ENCODE measurements at places on chromosomes 1 and 21. TPM values are rescaled to one million over a fixed set of nuclear protein-coding genes. Genes with fewer than 3 reads are reported as not detected.

GRCh38 chr1:154344977-154345837, 19.9 kb downstream of the ATP8B2 start:
- H3K36me3 ChIP-seq = no peaks in the 10 kb centered on the region
- H3K4me3 ChIP-seq = no peak overlapping the region
- H3K4me1 ChIP-seq = peaks cover 28% of the 10 kb centered on the region
- no peaks in the 10 kb centered on the region for H3K27me3 ChIP-seq
- no peak overlapping the region for H3K27ac ChIP-seq

DNA sequence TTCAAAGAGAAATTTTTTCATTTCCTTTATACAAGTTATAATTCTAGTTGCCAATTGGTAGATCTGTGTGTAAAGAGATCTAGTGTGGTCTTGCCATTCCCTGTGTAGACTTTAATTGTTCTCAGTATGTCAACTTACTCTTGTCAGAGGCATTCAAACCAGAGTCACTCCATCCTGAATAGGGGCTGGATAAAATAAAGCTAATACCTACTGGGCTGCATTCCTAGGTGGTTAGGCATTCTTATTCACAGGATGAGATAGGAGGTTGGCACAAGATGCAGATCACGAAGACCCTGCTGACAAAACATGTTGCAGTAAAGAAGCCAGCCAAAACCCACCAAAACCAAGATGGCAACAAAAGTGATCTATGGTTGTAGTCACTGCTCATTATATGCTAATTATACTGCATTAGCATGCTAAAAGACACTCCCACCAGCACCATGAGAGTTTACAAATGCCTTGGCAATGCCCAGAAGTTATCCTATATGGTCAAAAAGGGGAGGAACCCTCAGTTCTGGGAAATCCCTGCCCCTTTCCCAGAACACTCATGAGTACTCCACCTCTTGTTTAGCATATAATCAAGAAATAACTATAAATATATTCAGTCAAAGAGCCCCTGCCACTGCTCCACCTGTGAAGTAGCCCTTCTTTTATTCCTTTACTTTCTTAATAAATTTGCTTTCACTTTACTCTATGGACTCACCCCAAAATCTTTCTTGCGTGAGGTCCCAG, 74.0 kb upstream of the ADAMTS5 start:
- H3K27me3 ChIP-seq = no peaks in the 10 kb centered on the region
- no peaks in the 10 kb centered on the region for H3K36me3 ChIP-seq
- H3K4me1 ChIP-seq = no peaks in the 10 kb centered on the region
- no peak overlapping the region for H3K27ac ChIP-seq

DNA sequence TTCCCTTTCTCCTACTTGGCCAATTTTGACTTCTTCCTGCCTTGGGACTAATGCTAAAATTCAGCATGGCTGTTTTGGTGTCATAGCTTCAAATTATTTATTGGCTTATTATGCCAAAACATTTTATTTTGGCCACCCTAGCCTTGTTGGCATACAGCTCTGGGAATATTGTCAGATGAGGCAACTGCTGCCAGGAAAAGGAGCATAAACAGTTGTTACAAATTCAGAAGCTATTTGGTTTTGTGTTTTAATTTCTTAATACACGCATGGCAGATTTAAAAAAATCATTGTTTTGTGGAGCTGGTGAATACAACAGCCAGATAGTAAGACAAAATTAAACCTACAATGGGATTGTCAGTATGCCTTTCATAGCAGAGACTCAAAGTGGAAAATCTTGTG, 66.8 kb upstream of the BCL10 start:
- no peak for DNase-seq
- H3K4me3 ChIP-seq = no peak overlapping the region
- no peaks in the 10 kb centered on the region for H3K4me1 ChIP-seq

Gene GJA4
- 21.1 TPM for total RNA-seq

GRCh38 chr1:169727307-169727706, 6.6 kb downstream of the SELE start:
- H3K4me3 ChIP-seq = no peak overlapping the region
- H3K36me3 ChIP-seq = no peaks in the 10 kb centered on the region
- peak; percentile 41 for DNase-seq
- H3K27me3 ChIP-seq = no peaks in the 10 kb centered on the region

GRCh38 chr1:10539411-10540043, 64.8 kb downstream of the PEX14 start:
- H3K27ac ChIP-seq = no peak overlapping the region
- H3K36me3 ChIP-seq = peaks cover 41% of the 10 kb centered on the region
- no peaks in the 10 kb centered on the region for H3K27me3 ChIP-seq
- no peaks in the 10 kb centered on the region for H3K4me1 ChIP-seq
- H3K4me3 ChIP-seq = no peak overlapping the region
- DNase-seq = no peak

Gene PBX1
- total RNA-seq = 50.6 TPM

Gene FAM177B
- total RNA-seq = not detected

Gene NEXN
- 26.7 TPM for total RNA-seq

GRCh38 chr1:43239484-43239883, 30.3 kb upstream of the TMEM125 start:
- H3K27ac ChIP-seq = no peak overlapping the region
- no peaks in the 10 kb centered on the region for H3K36me3 ChIP-seq
- H3K27me3 ChIP-seq = no peaks in the 10 kb centered on the region
- peaks cover 16% of the 10 kb centered on the region for H3K4me1 ChIP-seq
- H3K4me3 ChIP-seq = no peak overlapping the region

DNA sequence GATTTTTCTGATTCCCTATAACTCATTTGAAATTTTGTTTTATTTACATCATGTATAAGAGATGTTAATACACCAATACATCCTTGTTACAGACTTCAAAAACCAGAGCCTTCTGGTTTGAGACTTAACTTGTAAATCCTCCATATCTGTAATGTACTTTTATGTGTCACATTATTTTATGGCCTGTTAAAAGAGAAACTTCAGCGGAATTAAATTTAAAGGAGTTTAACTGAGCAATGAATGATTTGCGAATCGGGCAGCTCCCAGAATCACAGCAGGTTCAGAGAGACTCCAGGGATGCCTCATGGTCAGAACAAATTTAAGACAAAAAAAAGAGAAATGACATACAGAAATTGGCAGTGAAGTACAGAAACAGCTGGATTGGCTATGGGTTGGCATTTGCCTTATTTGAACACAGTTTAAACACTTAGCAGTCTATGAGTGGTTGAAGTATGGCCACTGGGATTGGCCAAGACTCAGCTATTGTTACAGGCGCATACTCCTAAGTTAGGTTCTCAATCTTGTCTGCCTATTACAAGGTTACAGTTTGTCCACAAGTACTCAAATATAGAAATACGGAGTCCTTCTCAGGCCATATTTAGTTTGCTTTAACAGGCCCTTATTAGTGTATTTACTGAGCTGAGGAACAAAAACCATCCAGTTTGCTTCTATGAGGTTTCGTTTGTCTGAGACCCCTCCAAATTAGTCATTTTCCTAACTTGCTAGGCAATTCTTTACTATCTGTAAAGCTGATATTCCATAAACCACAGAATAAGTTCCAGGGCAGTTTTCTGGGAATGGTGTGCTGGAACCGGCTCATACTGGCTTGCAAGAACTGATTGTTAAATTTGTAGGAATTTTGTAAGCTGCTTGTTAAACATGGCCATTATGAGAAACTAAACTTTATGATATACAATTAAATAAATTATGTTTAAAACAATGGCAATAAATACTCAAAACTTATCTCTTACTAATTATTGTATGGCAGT, 56.2 kb upstream of the WDR26 start:
- H3K27me3 ChIP-seq = no peaks in the 10 kb centered on the region
- no peaks in the 10 kb centered on the region for H3K4me1 ChIP-seq
- no peaks in the 10 kb centered on the region for H3K36me3 ChIP-seq
- H3K27ac ChIP-seq = no peak overlapping the region
- no peak for DNase-seq

DNA sequence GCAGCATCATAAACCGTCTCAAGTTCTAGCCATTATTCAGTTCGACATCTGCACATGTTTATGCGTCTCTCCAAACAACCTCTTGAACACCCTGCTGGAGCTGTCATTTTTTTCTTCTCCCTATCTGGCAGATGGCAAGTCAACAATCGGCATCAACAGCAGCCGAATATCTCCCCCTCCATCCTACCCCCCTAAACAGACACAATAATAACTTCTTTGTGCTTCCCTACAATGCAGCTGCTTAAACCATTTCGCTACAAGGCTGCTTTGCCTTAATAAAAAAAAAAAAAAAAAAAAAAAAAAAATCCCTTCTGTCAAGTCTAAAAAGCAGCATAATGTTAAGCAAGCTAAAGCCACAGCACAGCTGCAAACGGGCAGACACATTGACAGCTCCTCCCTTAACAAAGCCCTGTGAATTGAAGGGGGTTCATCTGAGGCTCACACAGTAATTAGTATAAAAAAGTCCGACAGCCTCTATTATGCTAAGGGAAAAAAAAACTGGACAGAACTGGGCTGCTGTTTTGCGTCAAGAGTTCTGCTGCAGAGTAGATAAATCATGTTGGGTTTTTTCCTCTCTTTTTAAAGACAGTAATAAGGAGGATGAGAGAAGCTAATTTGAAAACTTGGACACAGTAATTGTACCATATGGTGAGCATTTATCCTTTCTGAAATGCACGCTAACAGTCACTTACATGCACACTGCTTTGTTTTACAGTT, 136.4 kb downstream of the AKT3 start:
- DNase-seq = peak; percentile 54
- no peaks in the 10 kb centered on the region for H3K27me3 ChIP-seq
- H3K27ac ChIP-seq = no peak overlapping the region
- H3K4me1 ChIP-seq = peaks cover 25% of the 10 kb centered on the region
- no peak overlapping the region for H3K4me3 ChIP-seq
- H3K36me3 ChIP-seq = no peaks in the 10 kb centered on the region

DNA sequence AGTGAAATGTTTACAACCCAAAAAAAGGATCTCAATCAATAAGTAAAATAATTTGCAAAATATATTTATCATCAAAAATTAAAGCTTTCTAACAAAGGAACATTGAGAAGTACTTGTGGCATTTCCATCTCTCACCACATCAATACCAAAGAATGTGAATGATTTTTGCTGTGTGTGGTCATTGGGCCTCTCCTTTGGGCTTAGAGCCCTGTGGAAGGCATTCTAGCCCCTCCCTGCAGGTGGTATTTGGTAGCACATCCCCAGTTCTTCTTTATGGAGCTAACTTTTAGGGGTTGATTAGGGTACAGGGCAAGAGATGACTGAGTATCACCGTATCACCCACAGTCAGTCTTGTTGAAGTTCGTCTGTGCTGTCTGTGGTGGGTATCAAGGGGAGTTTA, 294.1 kb upstream of the SGIP1 start:
- no peaks in the 10 kb centered on the region for H3K36me3 ChIP-seq
- H3K4me1 ChIP-seq = no peaks in the 10 kb centered on the region
- no peak overlapping the region for H3K4me3 ChIP-seq
- no peak overlapping the region for H3K27ac ChIP-seq
- H3K27me3 ChIP-seq = no peaks in the 10 kb centered on the region

Gene SPATA46
- not detected for total RNA-seq

- DNase-seq = no peak
- H3K27me3 ChIP-seq = no peaks in the 10 kb centered on the region
- H3K27ac ChIP-seq = no peak overlapping the region
- no peaks in the 10 kb centered on the region for H3K36me3 ChIP-seq
Observed at GRCh38 chr1:24481101-24481500, 21.5 kb upstream of the RCAN3 start.

Gene ADARB1
- 30.4 TPM for total RNA-seq

DNA sequence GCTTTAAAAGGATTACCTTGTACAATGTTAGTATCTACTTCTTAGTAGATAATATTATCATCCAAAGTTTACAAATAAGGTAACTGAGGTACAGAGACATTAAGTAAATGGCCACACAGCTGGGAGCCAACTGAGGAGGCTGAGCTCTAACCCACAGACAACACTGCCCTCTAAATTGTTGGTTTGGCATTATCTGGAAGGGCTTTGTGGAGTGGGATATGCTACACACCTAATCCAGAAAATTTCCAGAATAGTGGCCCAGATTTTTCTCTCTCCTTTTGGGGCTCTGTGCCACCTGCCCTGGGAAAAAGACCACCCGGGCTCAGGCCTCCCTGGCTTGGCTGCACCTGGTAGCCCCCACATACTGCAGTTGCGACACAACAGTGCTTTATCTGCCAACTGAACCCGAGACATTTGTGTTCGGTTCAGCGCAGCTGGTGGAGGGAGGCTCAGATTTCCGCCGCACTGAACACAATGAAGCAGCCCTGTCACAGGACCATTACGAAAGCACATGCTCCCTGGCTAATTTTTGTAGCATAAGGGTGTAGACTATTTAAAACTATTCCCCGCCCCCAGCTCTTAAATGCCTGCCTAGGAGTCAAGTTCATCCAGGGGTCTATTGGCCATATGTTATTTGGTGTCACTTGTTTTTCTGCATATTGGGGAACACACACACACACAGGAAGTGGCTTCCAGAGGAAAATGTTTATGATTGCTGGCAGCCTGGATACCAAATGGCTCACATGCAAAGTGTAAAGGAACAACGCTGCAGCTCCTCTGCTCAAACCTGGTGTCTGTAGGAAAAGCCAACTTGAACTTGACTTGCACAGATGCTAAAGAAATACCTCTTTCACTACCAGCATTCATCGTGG, 92.3 kb upstream of the ESRRG start:
- H3K27me3 ChIP-seq = no peaks in the 10 kb centered on the region
- H3K27ac ChIP-seq = no peak overlapping the region
- no peaks in the 10 kb centered on the region for H3K4me1 ChIP-seq
- DNase-seq = no peak
- no peak overlapping the region for H3K4me3 ChIP-seq

GRCh38 chr21:17793246-17794123, 25.7 kb downstream of the C21orf91 start:
- H3K27me3 ChIP-seq = no peaks in the 10 kb centered on the region
- H3K4me3 ChIP-seq = peak overlapping the region; percentile 33
- H3K27ac ChIP-seq = peak overlapping the region; percentile 45
- no peaks in the 10 kb centered on the region for H3K4me1 ChIP-seq
- no peak for DNase-seq

- no peaks in the 10 kb centered on the region for H3K36me3 ChIP-seq
- no peak for DNase-seq
- peak overlapping the region; percentile 51 for H3K27ac ChIP-seq
- no peak overlapping the region for H3K4me3 ChIP-seq
- H3K27me3 ChIP-seq = no peaks in the 10 kb centered on the region
Observed at GRCh38 chr1:223175633-223176032, 32.6 kb upstream of the TLR5 start.

DNA sequence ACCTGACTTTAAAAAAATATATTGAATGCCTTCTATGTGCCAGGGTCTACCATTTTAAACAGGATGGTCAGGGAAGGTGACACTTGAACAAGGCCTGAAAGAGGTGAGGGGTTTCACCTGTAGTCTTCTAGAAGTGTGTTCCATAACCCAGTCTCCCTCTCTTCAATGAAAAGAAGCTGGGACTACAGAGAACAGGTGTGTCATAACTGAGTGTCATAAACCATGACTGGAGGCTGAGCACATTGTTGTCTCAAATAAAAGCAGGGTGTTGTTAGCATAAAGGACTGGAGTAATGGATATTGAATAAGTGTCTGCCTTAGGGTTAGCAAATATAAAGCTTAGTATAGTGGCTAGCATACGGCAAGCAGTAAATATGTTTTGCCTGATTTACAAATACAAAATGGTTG, 65.4 kb downstream of the SYDE2 start:
- no peak overlapping the region for H3K4me3 ChIP-seq
- H3K27ac ChIP-seq = peak overlapping the region; percentile 70
- H3K4me1 ChIP-seq = peaks cover 15% of the 10 kb centered on the region
- H3K27me3 ChIP-seq = no peaks in the 10 kb centered on the region
- DNase-seq = no peak

Gene RIMS3
- 4.4 TPM for total RNA-seq

Gene OR2T8
- total RNA-seq = not detected

Gene NTMT2
- total RNA-seq = not detected

Measured in left lung (tissue), 14 donors.